T-helper 2 cell treated with Interferon-gamma antibody and Interleukin-4, amounts not matched to agents 5 μg/mL and 100 μg/mL, for 36 hours (primary cell): ENCODE measurements at places on chromosomes 11 and 22.
A peak's percentile ranks its signal among the peaks of the same experiment; 100 is the strongest.

DNA sequence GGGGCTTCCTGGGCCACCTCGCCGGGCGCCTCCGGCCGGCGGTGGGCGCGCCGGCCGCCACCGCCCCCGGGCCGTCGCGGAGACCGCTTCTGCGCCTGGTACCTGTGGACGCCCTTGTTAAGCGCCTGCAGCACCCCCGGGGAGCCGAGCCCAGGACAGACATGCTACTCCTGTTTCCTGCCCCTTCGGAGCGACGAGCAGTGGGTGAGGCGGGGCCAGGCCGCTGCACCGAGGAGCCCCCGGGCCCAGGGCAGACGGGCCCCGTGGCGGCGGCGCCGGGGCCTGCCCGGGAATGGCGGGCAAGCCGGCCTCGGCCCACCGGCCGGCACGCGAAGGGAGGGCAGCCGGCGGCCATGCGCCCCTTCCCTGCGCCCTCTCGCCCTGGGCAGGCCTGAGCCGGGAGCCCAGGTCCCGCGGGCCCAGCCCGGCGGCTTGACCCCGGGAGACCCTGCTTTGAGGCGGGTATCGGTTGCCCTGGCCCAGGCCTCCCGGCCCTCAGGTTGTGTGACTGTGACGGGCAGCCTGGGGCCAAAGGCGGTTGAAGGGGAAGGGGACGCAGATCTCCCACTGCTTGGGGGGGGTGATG, 789 bp upstream of the KDM2A start:
- peaks cover 7% of the 10 kb centered on the region for H3K27me3 ChIP-seq
- H3K4me3 ChIP-seq = peak overlapping the region; percentile 40
- H3K36me3 ChIP-seq = peaks cover 20% of the 10 kb centered on the region
- peaks cover 18% of the 10 kb centered on the region for H3K4me1 ChIP-seq
- DNase-seq = peak; percentile 53
- peak overlapping the region; percentile 77 for H3K27ac ChIP-seq

GRCh38 chr11:133928628-133929059, 28.1 kb downstream of the IGSF9B start:
- peak overlapping the region; percentile 81 for H3K4me3 ChIP-seq
- no peaks in the 10 kb centered on the region for H3K27me3 ChIP-seq
- DNase-seq = peak; percentile 86
- H3K27ac ChIP-seq = peak overlapping the region; percentile 88

DNA sequence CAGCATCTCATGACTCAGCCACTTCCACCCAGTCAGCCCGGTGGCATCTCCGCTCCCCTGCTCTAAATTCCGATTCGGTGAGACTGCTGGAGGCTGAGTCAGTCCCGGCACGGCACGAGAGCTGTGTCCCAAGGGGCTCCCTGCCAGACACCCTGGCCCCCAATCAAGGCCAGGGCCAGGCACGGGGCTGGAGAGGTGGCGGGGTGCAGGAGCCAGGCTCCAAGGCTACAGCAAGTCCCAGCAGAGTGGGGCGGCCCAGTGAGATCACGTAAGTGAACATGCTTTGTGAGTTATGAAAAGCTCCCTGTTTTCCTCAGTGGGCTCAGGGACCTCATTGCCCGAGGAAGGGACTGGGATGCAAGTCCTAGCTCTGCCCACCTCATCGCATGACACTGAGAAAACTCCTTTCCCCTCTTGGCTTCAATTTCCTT, 3.0 kb downstream of the C11orf68 start:
- peaks cover 12% of the 10 kb centered on the region for H3K36me3 ChIP-seq
- peaks cover 14% of the 10 kb centered on the region for H3K4me1 ChIP-seq
- H3K27ac ChIP-seq = no peak overlapping the region
- H3K27me3 ChIP-seq = no peaks in the 10 kb centered on the region
- no peak overlapping the region for H3K4me3 ChIP-seq
- no peak for DNase-seq

DNA sequence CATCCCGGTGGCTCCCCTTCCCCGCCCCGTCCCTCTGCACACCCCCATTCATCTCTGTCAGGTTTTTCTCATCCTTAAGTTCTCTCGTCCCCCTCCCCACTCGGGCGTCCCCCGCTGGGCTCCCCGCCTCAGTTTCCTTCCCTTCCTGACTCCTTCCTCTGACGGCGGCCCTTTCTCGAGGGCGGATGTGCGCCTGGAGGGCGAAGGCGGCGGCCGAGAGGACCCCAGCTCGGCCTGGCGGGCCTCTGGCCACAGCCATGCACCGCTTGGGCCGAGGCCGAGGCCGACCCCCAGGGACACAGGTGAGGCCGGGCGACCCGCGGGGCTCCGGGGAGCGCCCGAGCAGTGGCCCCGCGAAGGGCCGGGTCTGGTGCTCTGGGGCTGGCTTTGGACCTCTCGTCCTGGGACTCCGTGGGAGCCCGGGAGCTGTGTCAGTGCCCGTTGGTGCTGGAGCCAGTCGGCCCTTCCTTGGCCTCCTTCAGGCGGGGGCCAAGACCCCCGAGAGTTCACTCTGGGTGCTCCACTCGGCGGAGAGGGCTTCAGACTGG, 2.9 kb downstream of the PHLDB1 start:
- no peak for DNase-seq
- peaks cover 45% of the 10 kb centered on the region for H3K27me3 ChIP-seq
- no peaks in the 10 kb centered on the region for H3K36me3 ChIP-seq
- H3K27ac ChIP-seq = no peak overlapping the region
- H3K4me1 ChIP-seq = peaks cover 19% of the 10 kb centered on the region

GRCh38 chr11:74478877-74479731, 11.8 kb upstream of the KCNE3 start:
- no peak overlapping the region for H3K27ac ChIP-seq
- H3K36me3 ChIP-seq = no peaks in the 10 kb centered on the region
- peaks cover 8% of the 10 kb centered on the region for H3K27me3 ChIP-seq
- no peak overlapping the region for H3K4me3 ChIP-seq

GRCh38 chr11:72702577-72703241, 28.5 kb upstream of the PDE2A start:
- no peak overlapping the region for H3K4me3 ChIP-seq
- no peaks in the 10 kb centered on the region for H3K27me3 ChIP-seq
- no peaks in the 10 kb centered on the region for H3K4me1 ChIP-seq
- no peak for DNase-seq

- no peaks in the 10 kb centered on the region for H3K4me1 ChIP-seq
- H3K36me3 ChIP-seq = peaks cover 60% of the 10 kb centered on the region
- H3K27me3 ChIP-seq = no peaks in the 10 kb centered on the region
These were observed 16.6 kb downstream of the MFNG start for GRCh38 chr22:37469416-37470086.

GRCh38 chr11:6790546-6790945, 7.7 kb downstream of the OR2AG1 start:
- peaks cover 8% of the 10 kb centered on the region for H3K27me3 ChIP-seq
- DNase-seq = no peak
- no peak overlapping the region for H3K4me3 ChIP-seq
- H3K4me1 ChIP-seq = no peaks in the 10 kb centered on the region

DNA sequence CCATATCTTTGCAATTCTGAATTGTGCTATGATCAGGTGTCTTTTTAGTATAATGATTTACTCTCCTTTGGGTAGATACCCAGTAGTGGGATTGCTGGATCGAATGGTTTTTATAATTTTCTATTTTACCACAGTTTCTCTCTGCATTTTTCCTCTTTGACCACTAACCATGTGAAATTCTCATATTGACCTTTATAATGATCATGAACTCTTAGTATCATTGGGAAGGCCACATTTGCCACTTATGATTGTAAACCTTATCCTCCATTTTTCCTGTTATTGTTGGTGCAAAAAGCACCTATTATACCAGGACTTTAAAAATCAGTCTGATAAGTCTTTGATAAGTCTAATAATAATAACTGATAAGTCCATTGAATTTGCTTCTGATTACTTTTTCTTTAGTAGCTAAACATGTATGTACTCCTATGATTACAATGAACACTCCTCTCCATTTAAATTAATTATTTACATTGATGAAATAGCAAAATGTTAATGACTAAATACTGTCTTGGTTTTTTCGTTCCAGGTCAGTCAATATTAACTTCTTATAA, 9.6 kb downstream of the NEAT1 start:
- DNase-seq = no peak
- peaks cover 70% of the 10 kb centered on the region for H3K36me3 ChIP-seq
- H3K27me3 ChIP-seq = no peaks in the 10 kb centered on the region
- H3K27ac ChIP-seq = peak overlapping the region; percentile 80
- H3K4me1 ChIP-seq = peaks cover 82% of the 10 kb centered on the region

- no peak overlapping the region for H3K27ac ChIP-seq
- no peak overlapping the region for H3K4me3 ChIP-seq
- DNase-seq = no peak
These were observed 67.9 kb upstream of the FTH1 start for GRCh38 chr11:62035293-62035692.

DNA sequence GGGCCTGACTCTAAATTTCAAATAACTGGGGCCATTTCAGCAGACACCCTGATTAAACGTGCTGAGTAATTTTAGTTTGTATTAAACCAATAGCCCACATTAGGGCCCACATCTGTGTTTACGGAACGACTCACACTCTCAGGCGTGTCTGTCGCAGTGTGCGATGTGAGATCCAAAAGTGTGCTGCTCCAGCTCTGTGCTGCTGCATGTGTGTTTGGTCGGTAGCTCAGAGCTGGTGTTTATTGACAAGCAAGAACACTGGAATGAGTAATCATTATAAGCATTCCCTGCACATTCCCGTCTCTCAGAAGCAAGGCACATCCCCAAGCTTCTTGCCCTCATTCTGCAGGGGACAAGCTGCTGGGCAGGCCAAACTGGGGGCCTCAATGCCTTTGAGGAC, 7.8 kb downstream of the OPCML start:
- no peak overlapping the region for H3K27ac ChIP-seq
- H3K36me3 ChIP-seq = no peaks in the 10 kb centered on the region
- no peak overlapping the region for H3K4me3 ChIP-seq
- no peak for DNase-seq
- peaks cover 7% of the 10 kb centered on the region for H3K27me3 ChIP-seq
- no peaks in the 10 kb centered on the region for H3K4me1 ChIP-seq

DNA sequence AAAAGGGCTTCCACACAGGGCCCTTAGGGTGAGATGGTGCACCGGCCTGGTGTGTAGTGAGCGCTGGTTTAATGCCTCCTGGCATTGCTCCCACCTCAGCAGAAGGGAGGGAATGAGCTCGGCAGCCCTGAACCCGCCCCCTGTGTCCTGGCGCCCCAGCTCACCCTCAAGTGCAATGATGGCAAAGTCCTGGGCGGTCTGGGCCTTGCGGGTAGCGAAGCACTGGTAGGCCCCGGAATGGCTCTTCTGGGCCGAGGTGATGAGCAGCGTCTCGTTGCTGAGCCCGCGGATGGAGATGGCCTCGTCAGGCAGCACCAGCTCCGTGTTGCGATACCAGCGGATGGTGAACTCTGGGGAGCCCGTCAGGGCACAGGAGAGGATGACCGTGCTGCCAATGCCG, 193.3 kb downstream of the CEP164 start:
- no peak overlapping the region for H3K4me3 ChIP-seq
- H3K27me3 ChIP-seq = no peaks in the 10 kb centered on the region
- no peaks in the 10 kb centered on the region for H3K36me3 ChIP-seq
- no peak for DNase-seq
- H3K27ac ChIP-seq = no peak overlapping the region

GRCh38 chr11:130649801-130650200, 201.4 kb downstream of the ADAMTS15 start:
- H3K4me3 ChIP-seq = no peak overlapping the region
- H3K4me1 ChIP-seq = no peaks in the 10 kb centered on the region
- H3K36me3 ChIP-seq = no peaks in the 10 kb centered on the region
- no peak for DNase-seq

- no peaks in the 10 kb centered on the region for H3K27me3 ChIP-seq
- peak overlapping the region; percentile 12 for H3K27ac ChIP-seq
- peaks cover 52% of the 10 kb centered on the region for H3K36me3 ChIP-seq
- DNase-seq = peak; percentile 74
- no peak overlapping the region for H3K4me3 ChIP-seq
These were observed 7.8 kb upstream of the JAML start for GRCh38 chr11:118232659-118233058.

DNA sequence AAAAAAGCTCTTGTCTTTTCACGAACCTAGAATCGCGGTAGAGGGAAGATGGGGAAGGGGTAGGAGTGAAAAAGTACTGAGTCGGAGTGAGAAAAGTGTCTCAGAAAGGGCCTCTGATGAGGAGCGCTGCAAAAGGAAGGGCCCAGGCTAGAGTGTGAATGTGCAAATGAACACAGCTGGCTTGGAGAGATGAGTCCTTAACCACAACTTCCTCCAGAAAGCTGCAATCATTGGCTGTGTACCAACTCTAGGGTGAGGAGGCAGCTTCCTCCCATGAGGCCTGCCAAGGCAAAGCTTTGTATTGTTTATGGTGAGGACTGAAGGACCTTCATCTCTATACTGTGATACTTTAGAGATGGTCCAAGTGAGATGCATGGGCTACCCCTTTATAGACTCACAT, 566.9 kb upstream of the ANO5 start:
- H3K4me1 ChIP-seq = no peaks in the 10 kb centered on the region
- H3K27me3 ChIP-seq = no peaks in the 10 kb centered on the region
- no peak overlapping the region for H3K27ac ChIP-seq
- DNase-seq = no peak
- H3K36me3 ChIP-seq = no peaks in the 10 kb centered on the region

- DNase-seq = no peak
- H3K4me3 ChIP-seq = no peak overlapping the region
- H3K27me3 ChIP-seq = no peaks in the 10 kb centered on the region
- no peaks in the 10 kb centered on the region for H3K4me1 ChIP-seq
- H3K36me3 ChIP-seq = no peaks in the 10 kb centered on the region
- no peak overlapping the region for H3K27ac ChIP-seq
These were observed 25.6 kb upstream of the TENM4 start for GRCh38 chr11:79466411-79466810.

GRCh38 chr11:85946221-85946620, 91.0 kb downstream of the CCDC83 start:
- no peak for DNase-seq
- H3K27me3 ChIP-seq = no peaks in the 10 kb centered on the region
- H3K27ac ChIP-seq = no peak overlapping the region
- no peak overlapping the region for H3K4me3 ChIP-seq
- H3K36me3 ChIP-seq = peaks cover 11% of the 10 kb centered on the region
- H3K4me1 ChIP-seq = peaks cover 27% of the 10 kb centered on the region

DNA sequence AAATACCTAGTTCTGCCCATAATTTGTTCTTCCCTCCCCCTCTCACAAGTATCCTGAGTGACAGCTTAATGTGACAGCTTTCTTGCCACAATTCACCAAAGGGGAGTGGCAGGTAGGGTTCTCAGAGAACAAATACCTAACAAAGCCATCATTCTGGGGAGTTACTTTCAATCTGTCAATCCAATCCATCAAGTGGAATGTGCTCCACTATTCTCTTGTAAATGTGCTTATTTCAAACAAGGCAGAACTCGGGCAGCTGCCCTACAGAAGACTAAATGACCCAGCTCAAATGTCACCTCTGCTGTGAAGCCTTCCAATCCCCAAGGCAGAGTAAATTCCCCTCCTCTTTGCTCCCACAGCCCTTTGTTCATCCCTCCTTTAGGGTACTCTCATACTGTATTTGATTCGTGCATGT, 27.8 kb downstream of the LGR4 start:
- H3K4me3 ChIP-seq = no peak overlapping the region
- no peak for DNase-seq
- no peaks in the 10 kb centered on the region for H3K27me3 ChIP-seq
- H3K27ac ChIP-seq = no peak overlapping the region
- H3K36me3 ChIP-seq = no peaks in the 10 kb centered on the region
- no peaks in the 10 kb centered on the region for H3K4me1 ChIP-seq
